Daoy (cell line): ENCODE measurements at places on chromosomes 12 and 14. TPM values are rescaled to one million over a fixed set of nuclear protein-coding genes. Genes with fewer than 3 reads are reported as not detected.

The LGR5 gene
- total RNA-seq = not detected in 2 replicates

The RNASE3 gene
- not detected in 2 replicates for total RNA-seq

The SLC17A8 gene
- not detected in 2 replicates for total RNA-seq

The PTCSC3 gene
- not detected in 2 replicates for total RNA-seq

The TSPAN11 gene
- total RNA-seq = 0.15 TPM in 1 of 2 replicates, not detected in the other

The LRCOL1 gene
- not detected in 2 replicates for total RNA-seq

The IFI27 gene
- 19.1 and 24.6 TPM in 2 replicates for total RNA-seq

The CGRRF1 gene
- 15.2 and 19.5 TPM in 2 replicates for total RNA-seq

The HPD gene
- total RNA-seq = not detected in 2 replicates

The ZNF891 gene
- total RNA-seq = 0.51 and 0.77 TPM in 2 replicates

The KRT72 gene
- total RNA-seq = not detected in 2 replicates

The RFLNA gene
- total RNA-seq = 63.9 and 65.9 TPM in 2 replicates

The TEAD4 gene
- 18.4 and 27.3 TPM in 2 replicates for total RNA-seq

The SLC6A12 gene
- total RNA-seq = 0.57 and 3.4 TPM in 2 replicates

The DUSP6 gene
- 72.9 and 94.7 TPM in 2 replicates for total RNA-seq

The HOXC13 gene
- 2.5 and 2.8 TPM in 2 replicates for total RNA-seq

The NOVA1 gene
- total RNA-seq = 0.65 and 2.4 TPM in 2 replicates

The SMOC1 gene
- 3.7 and 5.9 TPM in 2 replicates for total RNA-seq

The RAPGEF3 gene
- total RNA-seq = 0.83 and 1.4 TPM in 2 replicates

The FBLN5 gene
- 0.18 and 0.57 TPM in 2 replicates for total RNA-seq

The ACOT6 gene
- total RNA-seq = not detected in 2 replicates

The MFAP5 gene
- total RNA-seq = 1.1 and 3.9 TPM in 2 replicates

The PLEKHG3 gene
- total RNA-seq = 21.8 and 30.9 TPM in 2 replicates

The APAF1 gene
- total RNA-seq = 13.3 and 14.9 TPM in 2 replicates

The AKAP6 gene
- total RNA-seq = 0.48 and 2.1 TPM in 2 replicates

The NTF3 gene
- total RNA-seq = 12.7 and 25.3 TPM in 2 replicates

The IL26 gene
- not detected in 2 replicates for total RNA-seq
